Activated CD4-positive, alpha-beta T cell treated with anti-CD3 and anti-CD28 coated beads, Interleukin-2, Interleukin-6, amounts not matched to agents 100 ng/mL and 50 ng/mL, durations not matched to agents 16 hours and 8 hours (primary cell): ENCODE measurements at places on chromosomes 2 and 18.

DNA sequence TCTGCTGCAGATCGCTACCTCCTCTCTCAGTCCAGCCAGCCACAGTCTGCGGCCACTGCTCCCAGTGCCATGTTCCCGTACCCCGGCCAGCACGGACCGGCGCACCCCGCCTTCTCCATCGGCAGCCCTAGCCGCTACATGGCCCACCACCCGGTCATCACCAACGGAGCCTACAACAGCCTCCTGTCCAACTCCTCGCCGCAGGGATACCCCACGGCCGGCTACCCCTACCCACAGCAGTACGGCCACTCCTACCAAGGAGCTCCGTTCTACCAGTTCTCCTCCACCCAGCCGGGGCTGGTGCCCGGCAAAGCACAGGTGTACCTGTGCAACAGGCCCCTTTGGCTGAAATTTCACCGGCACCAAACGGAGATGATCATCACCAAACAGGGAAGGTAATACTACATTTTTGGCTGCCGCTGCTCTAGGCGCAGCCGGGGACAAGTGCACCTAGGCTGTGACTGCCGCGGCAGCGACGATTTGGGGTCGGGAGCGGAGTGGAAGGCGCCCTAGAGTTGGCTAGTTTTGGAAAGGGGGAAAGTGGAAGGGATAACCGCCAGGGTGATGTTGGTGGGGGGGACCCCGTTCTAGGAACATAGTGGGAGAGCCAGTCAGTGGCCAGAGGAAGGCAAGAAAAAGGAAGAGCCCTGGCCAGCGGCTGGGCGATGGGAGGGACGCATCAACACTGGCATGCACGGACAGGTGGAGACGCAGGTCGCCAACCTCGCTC, 776 bp downstream of the TBR1 start:
- DNase-seq: no peak

- no peak for DNase-seq
These were observed 11.1 kb upstream of the NT5DC4 start for GRCh38 chr2:112709703-112710102.

GRCh38 chr18:32042337-32042736, 23.7 kb downstream of the RNF125 start:
- DNase-seq: no peak

DNA sequence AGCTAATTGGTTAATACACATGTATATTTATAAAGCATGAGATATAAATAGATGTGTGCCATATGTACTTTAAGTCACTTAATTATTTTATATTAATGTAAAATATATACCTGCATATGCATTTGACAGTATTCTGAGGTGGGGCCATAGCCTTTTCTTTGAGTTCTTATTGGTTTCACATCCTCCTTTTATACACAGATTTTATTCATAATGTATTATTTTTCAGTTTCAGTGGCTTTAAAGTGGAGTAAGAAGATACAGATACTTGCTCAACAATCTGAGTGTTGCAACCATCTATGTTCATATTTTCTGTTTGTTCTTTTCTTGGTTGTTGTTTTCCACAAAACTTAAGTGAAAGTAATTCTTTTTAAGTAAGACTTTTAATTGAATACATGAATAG, 436.5 kb downstream of the RND3 start:
- DNase-seq: no peak

- no peak for DNase-seq
These were observed 100.1 kb downstream of the ZNF516 start for GRCh38 chr18:76394780-76395476.
